ENCODE measurements at places on chromosomes 2 and 18.
A peak's percentile ranks its signal among the peaks of the same experiment; 100 is the strongest.

GRCh38 chr2:226584518-226585055, 215.0 kb downstream of the IRS1 start:
- DNase-seq = no peak

- no peak for DNase-seq
Observed at GRCh38 chr2:118312969-118313756, 224.9 kb downstream of the INSIG2 start.

GRCh38 chr18:67117804-67118203, 398.7 kb downstream of the DSEL start:
- no peak for DNase-seq

GRCh38 chr18:57077786-57078552, 68.9 kb upstream of the BOD1L2 start:
- DNase-seq = peak; percentile 19

DNA sequence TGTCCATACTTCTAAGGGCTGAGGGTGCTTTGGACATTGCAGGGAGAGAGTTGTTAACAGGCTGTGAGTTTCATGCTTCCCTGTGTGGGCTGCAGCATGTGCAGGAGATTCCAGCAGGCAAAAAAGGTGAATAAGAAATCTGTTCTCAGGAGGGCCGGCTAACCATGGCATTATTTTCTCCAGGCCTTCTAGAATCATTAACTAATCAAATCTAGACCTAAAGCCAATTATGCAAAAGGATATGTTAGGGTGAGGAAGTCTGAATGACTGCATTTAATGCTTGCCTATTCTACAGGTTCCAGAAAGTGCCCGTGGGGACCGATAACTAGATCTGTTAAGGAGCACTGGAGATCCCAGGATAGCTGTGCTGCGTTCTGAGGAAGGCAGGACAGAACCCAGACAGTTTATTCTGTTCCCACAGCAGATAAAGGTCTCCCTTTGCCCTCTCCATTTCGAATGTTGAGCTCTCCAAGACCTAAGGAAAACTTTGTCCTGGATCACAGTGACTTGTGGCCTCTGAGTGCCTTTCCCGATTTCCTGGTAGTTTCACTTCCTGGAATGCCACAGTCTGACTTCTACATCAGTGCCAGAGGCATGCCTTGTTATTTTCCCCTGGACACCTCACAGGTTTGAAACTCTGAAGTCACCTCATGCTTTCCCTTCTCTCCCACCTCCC, 50.0 kb upstream of the ZFP36L2 start:
- DNase-seq = no peak

DNA sequence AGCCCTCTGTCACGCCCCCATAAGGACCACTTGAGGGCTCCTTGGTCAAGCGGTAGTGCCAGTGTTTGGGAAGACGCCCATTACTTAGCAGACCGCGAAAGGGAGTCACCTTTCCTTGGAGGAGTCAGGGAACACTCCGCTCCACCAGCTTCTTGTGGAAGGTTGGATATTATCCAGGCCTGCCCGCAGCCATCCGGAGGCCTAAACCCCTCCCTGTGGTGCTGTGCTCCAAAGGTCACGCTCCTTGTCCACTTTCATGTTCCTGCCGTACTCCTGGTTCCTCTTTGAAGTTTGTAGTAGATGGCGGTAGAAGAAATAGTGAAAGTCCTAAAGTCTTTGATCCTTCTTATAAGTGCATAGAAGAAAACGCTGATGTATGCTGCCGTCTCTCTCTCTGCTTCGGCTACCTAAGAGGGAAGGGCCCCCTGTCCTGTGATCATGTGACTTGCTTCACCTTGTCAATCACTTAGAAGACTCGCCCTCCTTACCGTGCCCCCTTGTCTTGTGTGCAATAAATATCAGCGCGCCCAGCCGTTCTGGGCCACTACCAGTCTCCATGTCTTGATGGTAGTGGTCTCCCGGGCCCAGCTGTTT, 1.7 kb upstream of the CATIP start:
- no peak for DNase-seq

- DNase-seq = no peak
Observed at GRCh38 chr2:189407281-189408209, 33.7 kb upstream of the WDR75 start.

- no peak for DNase-seq
Observed at GRCh38 chr18:43022874-43023273, 92.6 kb downstream of the RIT2 start.

DNA sequence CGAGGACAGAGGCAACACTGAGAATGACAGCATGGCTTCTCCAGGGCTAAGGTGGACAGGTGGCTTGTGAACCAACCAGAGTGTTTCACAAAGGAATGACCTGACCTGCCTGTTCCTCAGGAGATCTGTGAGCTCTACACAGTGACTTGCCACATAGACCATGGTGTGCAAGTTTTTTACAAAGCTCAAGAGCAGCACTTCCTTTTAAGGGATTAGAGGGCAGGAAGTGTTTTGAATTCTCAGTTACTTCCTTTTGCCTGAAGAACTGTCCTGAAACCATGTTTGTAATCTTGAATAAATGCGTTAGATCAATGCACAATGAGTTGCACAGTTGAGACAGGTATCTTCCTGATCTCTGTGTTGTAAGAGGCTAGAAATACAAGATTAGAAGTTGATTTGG, 421.9 kb downstream of the THSD7B start:
- no peak for DNase-seq

GRCh38 chr2:27509326-27509725, 12.7 kb downstream of the GCKR start:
- no peak for DNase-seq

DNA sequence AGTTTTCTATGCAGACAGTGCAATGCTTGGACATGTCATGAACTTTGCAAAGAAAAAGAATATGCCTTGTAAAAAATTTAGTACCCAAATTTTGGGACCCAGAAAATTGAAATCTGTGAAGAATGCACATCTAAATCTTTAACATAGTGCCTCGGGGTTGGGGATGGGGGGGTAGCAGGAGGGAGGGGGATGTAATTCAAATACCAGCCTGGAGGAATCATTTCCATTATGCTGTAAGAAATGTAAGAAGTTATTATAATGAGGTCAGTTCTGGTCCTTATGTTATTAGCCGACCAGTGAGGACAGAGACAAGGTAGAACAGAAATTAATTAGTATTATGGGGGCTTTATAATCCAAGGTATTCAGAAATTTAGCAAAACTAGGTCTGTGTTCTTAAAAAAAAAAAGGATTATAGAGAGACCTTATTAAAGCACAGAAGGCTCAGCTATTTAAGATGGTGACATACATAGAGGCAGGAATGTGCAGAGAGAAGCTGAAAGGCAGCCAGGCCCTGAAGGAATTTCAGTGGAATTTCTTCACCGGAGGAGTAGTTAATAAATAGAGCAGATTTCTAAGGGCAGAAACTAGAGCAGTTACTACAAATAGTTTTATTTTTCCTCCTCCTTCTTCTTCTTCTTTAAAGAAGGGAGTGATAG, 89.0 kb upstream of the RBMS1 start:
- no peak for DNase-seq

DNA sequence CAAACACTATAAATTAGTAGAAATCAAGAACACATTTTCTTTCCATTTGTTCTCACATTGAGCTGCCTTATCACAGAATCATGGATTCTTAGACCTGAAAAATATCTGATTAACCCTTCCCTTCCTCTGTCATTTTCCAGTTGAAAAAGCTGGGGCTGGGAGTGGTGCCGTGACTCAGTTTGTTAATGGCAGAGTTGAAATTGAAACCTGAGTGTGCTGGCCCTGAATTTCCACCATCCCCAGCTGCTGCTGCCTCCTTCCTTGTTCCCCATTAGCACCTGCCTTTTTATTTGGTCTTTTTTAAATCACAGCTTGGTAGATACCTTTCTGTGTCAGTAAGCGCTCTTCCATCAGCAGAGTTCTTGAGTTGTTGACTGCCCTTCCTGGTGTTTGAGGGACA, 10.6 kb downstream of the FARP2 start:
- DNase-seq = no peak

GRCh38 chr2:181570833-181571661, 85.9 kb downstream of the CERKL start:
- no peak for DNase-seq

- no peak for DNase-seq
Observed at GRCh38 chr2:227124811-227125210, 39.2 kb downstream of the COL4A4 start.

DNA sequence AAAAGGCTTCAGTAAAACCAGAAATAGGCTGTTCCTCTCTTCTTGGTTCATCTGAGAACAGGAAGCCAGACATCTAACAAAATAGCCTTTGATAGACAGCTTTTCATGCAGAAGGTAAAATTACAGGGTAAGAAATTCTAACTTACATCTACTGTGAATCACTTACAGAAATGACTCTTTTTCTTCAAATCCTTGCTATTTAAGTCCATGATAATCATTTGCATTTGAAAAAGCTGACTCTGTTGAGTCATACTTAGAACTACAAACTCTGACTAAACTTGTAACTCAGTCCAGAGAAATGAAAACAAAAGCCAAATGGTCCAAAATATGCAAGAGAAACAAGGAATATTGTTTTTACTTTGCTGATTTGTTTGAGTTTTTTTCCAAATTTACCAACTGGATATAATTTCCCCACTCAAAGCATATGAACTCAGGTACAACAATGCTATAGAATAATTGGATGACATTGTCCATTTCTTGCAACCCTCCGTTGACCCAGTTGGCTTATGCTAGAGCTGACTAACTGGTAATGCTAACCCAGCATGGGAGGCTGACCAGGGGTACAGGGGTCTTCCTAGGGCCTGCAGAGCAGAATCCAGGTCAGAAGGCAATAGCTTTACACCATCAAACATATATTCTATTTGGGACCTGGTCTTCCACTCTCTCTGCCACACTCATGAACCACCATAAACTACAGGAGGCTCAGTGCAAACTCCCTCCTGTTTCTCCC, 18.8 kb upstream of the MREG start:
- DNase-seq = no peak
